Foreskin melanocyte (primary cell): ENCODE measurements at places on chromosomes 12 and 14.
A peak's percentile ranks its signal among the peaks of the same experiment; 100 is the strongest.

- no peak for DNase-seq
Observed at GRCh38 chr14:88749139-88749538, 43.6 kb downstream of the EML5 start.

DNA sequence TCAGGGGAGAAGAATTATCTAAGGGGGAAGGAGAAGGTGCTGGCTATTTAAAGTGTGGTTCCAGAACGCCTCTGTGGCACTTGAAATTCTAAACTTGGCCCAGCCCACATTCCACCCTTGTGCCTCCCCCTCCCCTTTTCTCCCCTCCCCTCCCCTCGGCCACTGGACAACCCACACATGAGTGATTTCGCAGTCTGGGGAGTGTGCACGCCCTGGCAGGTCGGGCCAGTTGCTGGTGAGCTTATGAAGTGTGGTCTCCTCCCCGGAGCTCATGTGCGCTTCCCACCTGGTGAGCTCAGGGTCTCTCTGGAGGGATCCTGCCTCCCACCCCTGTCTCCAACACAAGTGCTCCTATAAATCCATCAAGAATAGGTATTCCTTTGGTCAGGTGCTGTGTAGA lies at the start of gene SLC6A13:
SLC6A13 (minus strand) TSS at position 20 of the 400 bp plus-strand sequence. CDS start 2,784 bp downstream, outside the sequence.
- no peak for DNase-seq

- DNase-seq: no peak
Observed at GRCh38 chr12:79764641-79765040, 73.9 kb upstream of the PAWR start.

- peak; percentile 20 for DNase-seq
Observed at GRCh38 chr12:57430112-57430930, 522 bp downstream of the R3HDM2 start.

GRCh38 chr14:34660796-34661195 lies 30.8 kb upstream of the SNX6 start:
- no peak for DNase-seq

DNA sequence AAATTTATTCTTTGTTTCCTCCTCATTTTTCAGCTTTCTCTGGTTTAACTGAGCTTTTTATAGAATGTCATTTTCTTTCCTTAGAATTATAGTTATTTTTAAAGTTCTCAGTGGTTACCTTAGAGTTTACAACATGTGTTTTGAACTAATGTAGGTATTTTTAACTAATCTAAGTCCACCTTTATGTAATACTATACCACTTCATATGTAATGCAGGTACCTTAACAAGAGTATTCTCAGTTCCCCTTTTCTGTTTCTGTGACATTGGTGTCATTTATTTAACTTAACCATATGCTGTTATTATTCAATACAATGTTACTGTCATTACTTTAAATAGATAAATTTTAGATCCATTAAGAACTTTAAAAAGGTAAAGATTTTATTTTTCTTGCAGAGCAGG lies 30.3 kb upstream of the KCNC2 start:
- DNase-seq: no peak

GRCh38 chr12:32457251-32458025 lies 58.1 kb downstream of the FGD4 start:
- DNase-seq: no peak

DNA sequence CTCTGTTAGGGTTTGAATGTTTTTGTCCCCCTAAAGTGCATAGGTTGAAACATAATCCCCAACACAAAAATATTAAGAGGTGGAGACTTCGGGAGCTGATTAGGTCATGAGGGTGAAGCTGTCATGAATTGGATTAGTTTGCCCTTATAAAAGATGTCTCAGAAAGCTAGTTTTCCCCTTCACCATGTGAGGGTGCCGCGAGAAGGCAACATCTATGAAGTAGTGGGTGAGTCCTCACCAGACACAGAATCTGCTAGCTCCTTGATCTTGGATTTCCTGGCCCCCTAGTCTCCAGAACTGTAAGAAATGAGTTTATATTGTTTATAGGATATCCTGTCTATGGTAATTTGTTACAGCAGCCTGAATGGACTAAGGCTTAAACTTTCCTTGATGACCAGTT lies 301.5 kb upstream of the ATP2B1 start:
- no peak for DNase-seq

GRCh38 chr12:9869307-9870161 lies at the start of gene CLEC2B:
CLEC2B (minus strand) TSS chr12:9869354.
- peak; percentile 49 for DNase-seq

- no peak for DNase-seq
Observed at GRCh38 chr14:54535646-54536045, 25.9 kb downstream of the CGRRF1 start.

DNA sequence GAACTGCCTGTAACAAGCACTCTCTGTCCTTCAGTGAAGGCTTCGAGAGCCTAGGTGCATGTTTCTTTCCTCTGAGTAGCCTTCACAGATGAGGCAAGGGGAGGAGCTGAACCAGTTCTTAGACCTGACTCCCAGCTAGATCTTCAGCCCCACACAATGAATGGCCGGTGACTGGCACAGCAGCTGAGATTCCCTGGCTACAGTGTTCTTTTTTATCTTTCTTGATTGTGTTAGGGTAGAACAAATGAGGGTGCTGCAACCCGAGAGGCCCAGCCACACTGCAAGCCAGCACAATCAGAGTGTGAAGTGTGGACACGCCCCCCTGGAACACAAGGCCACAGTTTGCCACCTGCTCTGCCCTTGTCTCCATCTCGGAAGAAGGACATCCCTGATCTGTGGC lies 19.1 kb upstream of the COL2A1 start:
- DNase-seq: no peak

DNA sequence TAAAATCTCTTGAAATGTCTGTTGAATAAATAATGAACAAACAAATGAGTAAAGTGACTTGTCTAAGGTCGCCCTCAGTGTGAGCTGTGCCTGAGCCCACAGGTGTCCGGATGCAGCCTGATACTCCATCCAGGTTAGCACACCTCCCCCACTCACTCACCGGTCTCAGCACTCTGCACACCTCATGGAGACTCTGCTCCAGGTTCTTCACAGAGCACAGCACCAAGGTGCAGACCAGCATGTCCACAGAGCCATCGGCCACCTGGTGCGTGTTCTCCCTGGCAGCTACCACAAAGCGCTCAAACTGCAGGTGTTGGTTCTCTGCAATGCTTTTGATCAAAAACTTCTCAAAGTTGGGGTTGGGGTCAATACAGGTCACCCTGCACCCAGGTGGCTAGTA lies 4.1 kb upstream of the KRT7 start:
- DNase-seq: no peak

- no peak for DNase-seq
Observed at GRCh38 chr14:58730792-58731464, 93.2 kb downstream of the DACT1 start.

- DNase-seq: no peak
Observed at GRCh38 chr14:87656315-87656714, 336.7 kb downstream of the GALC start.

DNA sequence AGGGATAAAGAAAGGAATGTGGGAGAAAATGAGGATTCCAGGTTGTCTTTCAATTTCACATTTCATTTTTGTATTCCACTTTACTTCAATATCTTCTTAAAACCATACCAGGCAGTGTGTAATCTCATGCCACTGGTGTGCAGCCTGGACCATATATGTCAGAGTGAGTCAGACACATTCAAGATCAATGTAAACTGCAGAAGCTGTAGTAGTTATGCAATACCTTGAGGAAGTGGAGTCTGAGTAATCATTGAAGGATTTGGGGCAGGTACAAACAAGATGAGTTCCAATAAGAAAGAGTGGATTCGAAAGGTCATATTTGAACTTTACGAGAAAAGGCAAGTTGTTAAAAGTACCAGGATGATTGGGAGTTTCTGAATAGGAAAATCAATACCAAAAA lies 14.1 kb downstream of the PLCZ1 start:
- DNase-seq: no peak

- DNase-seq: no peak
Observed at GRCh38 chr12:109873653-109874052, 6.7 kb downstream of the GLTP start.

DNA sequence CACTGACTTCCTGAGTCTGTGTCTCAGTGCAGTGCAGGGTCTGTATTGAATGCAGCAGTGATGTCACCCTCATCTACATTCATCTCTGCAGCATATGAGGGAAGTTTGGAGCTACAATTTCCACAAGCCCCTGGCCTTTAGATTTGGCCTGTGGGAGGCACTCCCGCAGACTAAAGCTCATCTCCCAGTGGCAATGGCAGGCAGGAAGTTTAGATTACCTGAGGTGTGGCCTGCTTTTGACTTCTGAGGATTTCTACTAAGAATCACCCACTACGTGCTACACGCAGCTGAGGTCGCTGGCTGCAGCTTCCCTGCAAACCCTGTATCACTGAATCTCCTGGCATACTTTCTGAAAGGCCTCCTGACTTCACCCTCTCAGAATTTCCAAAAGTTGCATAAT lies 202.2 kb upstream of the PRKD1 start:
- no peak for DNase-seq

GRCh38 chr14:72743626-72744025 lies 150.3 kb downstream of the DPF3 start:
- no peak for DNase-seq

DNA sequence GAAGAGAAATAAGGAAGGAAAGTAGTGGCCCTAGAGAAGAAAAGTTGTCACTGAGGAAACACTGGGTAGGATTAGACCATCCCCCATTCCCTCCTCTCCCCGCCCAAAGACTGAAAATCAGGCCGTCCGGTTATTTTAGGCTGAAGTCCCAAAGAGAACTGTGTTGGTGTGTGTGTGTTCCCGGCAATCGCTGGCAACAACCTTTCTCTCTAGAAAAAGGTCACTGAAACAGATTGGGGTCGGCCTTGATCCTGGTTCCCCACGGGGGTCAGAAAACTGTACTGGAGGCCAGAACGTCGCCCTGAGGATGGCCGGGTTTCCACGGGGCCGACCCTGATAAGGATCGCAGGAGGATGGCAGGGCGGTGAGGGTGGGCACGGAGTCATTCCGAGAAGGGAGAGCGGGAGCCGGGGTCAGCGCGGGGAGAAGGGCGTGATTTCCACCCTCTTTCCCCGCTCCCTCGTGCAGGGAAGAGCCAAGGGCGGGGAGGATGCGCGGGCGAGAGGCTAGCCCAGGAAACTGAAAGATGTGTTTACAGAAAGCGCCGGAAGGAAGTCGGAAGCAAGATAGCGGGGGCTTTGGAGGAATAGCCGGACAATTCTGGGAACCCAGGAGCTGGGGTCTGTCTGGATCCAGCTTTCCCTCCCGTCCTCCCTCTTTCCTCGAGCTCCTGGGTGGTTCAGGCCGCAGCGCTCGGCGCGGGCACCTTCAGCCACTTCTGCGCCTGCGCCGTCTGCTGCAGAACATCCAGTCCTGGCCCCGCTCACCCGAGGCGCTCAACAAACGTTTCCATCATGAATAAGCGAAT lies 25.3 kb upstream of the SPTLC2 start:
- peak; percentile 33 for DNase-seq

GRCh38 chr12:32418903-32419519 lies 19.7 kb downstream of the FGD4 start:
- DNase-seq: no peak

GRCh38 chr12:93925585-93926205 lies 222.7 kb upstream of the PLXNC1 start:
- DNase-seq: no peak

DNA sequence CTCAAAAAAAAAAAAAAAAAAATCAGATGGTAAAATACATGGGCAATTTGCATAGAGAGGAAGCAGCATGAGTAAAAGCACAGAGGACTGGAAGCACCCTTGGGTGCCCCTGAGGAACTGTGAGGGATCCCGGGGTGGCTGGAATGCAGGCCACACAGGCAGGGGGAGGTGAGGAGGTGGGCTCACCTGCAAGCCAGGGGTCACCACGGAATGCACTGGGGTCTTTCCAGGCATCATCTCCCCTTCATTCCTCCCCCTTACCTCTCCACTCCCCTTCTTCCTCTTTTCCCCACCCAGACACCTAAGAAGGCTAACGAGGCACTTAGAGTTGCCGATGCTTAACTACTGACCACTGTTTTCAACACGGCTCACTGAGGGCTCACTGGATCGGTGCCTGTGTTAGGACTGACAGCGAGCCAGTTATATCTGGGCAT lies 14.4 kb upstream of the HIP1R start:
- no peak for DNase-seq

DNA sequence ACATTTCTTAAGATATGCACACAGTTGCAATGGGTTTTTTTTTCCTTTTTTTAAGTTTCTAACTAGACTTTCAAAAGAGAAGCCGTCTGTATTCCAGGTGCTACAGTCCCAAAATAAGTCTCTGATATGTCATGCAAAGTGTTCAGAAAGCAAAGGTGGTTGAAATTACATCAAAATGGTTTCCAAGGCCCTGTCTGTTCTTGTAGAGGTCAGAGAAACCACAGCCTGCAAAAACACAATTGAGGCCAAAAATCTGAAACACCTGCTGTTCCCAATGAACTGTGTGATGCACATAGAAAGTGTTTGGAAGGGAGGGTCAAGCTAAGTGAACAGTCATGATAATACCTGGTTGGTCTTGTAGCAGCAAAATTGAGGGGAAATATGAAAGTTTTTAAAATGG lies 91.0 kb downstream of the VRK1 start:
- no peak for DNase-seq

DNA sequence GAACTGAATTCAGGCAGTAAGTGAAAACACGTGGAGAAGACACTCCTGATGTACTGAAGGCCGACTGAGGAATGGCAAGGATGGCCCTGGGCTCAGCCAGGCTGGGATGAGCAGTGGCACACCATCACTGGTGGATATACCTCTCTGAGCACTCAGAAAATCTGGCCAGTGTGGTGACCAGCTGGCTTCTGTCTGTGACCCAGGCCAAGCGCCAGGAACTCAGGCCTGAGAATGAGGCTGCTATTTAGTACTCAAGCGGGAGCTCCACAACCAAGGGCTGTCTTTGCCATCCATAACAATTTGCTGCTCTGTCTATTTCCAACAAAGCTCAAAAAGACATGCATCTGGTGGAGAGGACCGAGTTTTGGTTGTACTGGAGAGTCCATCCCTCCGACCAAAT lies 586.3 kb downstream of the BCL11B start:
- no peak for DNase-seq

GRCh38 chr12:82524641-82525040 lies 162.1 kb upstream of the TMTC2 start:
- DNase-seq: no peak

DNA sequence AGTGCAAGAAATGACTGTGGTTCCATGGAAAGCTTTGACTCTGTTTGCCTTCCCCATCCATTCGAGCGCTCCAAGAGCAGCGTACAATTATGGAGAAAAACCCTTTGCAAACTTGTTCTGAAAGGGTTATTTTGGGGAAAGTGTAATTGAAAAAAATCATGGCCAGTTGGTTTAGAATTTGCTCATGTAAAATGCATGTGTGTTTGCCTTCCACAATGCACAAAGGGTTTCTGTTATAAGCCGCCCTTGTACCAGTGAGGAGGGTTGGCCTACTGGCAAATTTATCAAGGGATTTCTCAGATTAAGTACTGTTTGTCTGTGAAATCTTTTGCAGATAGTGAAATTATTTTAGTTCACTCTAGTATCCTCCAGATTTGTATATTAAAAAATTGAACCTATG lies 62.7 kb upstream of the PELI2 start:
- DNase-seq: peak; percentile 52
